ENCODE measurements at places on chromosomes 2 and 18. TPM values are rescaled to one million over a fixed set of nuclear protein-coding genes. Genes with fewer than 3 reads are reported as not detected.
A peak's percentile ranks its signal among the peaks of the same experiment; 100 is the strongest.

GRCh38 chr2:73851274-73851673 is 22.5 kb downstream of the STAMBP start:
- peaks cover 100% of the 10 kb centered on the region for H3K36me3 ChIP-seq
- no peak overlapping the region for H3K27ac ChIP-seq
- no peaks in the 10 kb centered on the region for H3K4me1 ChIP-seq
- H3K4me3 ChIP-seq = no peak overlapping the region
- no peaks in the 10 kb centered on the region for H3K27me3 ChIP-seq

DNA sequence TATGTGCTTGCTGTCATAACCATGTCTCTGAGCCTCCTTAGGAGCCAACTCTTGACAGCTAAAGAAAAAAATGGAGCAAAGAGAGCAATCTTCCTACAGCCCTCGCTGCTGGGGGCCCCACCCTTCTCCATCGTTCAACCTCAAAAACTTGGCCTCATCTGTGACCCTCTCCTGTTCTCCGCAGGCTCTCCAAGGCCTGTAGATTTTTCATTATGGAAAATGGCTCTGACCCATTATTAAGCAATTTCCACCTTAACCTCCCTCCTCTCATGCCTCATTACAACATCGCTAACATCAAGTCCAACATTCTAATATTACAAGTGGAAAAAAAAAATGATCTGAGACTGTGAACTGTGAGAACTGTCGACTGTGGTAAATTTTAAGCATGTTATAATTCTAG is 98.7 kb downstream of the SLC8A1 start:
- H3K36me3 ChIP-seq = no peaks in the 10 kb centered on the region
- no peak overlapping the region for H3K27ac ChIP-seq

DNA sequence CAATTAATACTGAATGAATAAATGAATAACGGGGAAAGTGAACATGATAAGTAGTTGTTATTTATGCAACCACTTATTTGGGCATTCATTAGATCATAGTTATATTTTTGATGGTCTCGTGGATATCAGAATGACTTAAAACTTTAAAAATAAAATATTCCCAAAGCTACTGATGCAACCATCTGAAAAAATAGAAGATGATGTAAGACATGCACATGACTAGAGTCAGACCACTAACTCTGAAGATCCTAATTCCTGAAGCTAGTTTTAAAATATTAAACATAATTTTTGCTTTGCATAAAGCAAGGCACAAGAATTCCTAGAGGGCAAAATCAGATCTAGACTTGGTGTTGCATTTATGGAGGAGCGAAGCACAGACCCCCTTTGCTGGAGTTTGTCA is 616.1 kb downstream of the IRS1 start:
- no peaks in the 10 kb centered on the region for H3K36me3 ChIP-seq
- peaks cover 16% of the 10 kb centered on the region for H3K4me1 ChIP-seq
- no peak overlapping the region for H3K27ac ChIP-seq
- H3K27me3 ChIP-seq = no peaks in the 10 kb centered on the region

DNA sequence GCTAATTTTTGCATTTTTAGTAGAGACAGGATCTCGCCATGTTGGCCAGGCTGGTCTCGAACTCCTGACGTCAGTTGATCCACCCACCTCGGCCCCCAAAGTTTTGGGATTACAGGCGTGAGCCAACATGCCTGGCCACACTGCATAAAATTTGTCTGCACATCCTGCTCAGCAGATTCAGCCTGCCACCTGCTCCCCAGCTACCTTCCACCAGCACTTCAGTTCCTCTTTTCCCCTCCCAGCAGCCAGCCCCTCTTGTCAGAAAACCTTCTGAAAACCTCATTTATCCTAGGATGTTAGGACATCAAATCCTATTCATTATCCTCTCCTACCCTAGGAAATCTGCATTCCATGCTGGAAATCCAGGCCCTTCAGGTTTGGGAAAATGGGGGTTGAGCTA is 99.4 kb upstream of the STPG4 start:
- no peak overlapping the region for H3K27ac ChIP-seq
- no peak for DNase-seq
- H3K4me1 ChIP-seq = no peaks in the 10 kb centered on the region
- no peak overlapping the region for H3K4me3 ChIP-seq
- no peaks in the 10 kb centered on the region for H3K36me3 ChIP-seq

DNA sequence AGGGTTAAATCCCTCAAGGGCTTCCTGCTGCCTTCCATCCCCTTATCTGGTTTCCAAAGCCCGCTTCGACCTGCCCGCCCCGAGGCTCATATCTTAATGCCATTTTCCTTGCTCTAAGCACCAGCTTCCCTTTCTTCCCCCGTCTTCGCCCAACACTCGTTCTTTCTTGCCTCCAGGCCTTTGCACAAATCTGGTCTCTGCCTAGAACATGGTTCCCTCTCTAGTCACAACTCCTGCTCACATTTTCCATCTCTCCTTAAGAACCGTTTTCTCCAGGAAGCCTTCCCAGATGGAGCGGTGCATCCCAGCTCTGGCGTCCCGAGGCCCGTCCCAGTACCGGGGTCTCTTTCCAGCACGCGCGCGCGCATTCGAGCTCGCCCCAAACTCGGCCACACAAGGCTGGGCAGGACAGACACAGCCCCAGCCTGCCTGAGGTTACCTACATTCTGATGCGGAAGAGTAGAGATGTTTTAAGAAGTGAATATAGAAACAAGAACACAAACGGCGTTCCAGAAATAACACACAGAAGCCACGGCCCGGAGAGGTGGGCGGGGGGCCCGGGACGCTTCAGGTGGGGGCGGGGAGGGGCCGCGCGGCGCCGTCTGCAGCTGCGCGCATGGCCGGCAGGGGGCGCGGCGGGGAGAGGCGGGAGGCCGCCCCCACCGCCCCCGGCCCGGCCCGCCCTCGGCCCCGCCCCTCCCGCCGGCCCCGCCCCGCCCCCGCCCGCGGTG is at the start of gene DGKD:
TSS of gene DGKD (plus strand) at position 726 of the 731 bp plus-strand sequence. CDS start 25 bp downstream, outside the sequence.
- no peak within 1 kb of the TSS for H3K27ac ChIP-seq
- H3K4me3 ChIP-seq = peak within 1 kb of the TSS; percentile 50
- H3K4me1 ChIP-seq = peaks cover 35% of the 10 kb centered on the region
- no peaks in the 10 kb centered on the region for H3K36me3 ChIP-seq

DNA sequence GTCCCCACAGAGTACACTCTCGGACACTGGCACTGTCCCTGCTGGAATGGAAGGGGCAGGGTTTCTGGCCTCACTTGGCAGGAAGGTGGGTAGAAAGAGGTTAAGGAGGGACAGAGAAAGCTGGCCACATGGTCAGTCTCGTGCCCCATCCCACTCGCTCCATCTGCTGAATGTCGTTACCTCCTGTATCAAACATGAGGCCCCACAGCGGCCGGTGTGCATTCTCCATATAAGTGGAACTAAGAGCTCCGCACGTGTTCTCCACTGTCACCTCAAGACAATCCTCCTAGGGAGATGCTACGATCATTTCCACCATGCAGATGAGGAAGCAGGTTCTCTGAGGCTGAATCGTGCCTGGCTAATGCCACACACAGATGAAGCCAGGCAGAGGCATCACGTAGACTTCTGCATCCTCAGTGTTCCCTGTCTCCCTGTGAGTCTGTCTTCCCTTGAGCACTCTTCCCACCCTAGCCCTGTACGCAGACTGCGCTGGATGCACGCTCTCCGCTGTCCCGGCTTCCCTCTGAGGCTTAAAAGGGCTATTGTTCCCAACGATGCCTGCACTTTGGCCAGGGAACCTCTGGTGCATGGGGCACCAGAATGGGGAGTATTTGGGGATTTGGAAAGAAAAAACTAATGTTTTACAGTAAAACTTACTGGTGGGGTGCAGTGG is 35.1 kb downstream of the MAL start:
- H3K36me3 ChIP-seq = no peaks in the 10 kb centered on the region
- H3K27me3 ChIP-seq = peaks cover 14% of the 10 kb centered on the region
- H3K4me1 ChIP-seq = no peaks in the 10 kb centered on the region
- no peak overlapping the region for H3K4me3 ChIP-seq
- peak; percentile 27 for DNase-seq
- no peak overlapping the region for H3K27ac ChIP-seq

GRCh38 chr2:164675027-164675426 is 53.7 kb upstream of the GRB14 start:
- H3K36me3 ChIP-seq = no peaks in the 10 kb centered on the region
- H3K27me3 ChIP-seq = no peaks in the 10 kb centered on the region
- H3K4me3 ChIP-seq = no peak overlapping the region
- no peak overlapping the region for H3K27ac ChIP-seq
- H3K4me1 ChIP-seq = no peaks in the 10 kb centered on the region
- DNase-seq = no peak

GRCh38 chr2:8346706-8347430 is 335.0 kb upstream of the ID2 start:
- no peak for DNase-seq
- H3K27me3 ChIP-seq = no peaks in the 10 kb centered on the region
- H3K4me1 ChIP-seq = no peaks in the 10 kb centered on the region
- no peak overlapping the region for H3K27ac ChIP-seq
- no peak overlapping the region for H3K4me3 ChIP-seq

GRCh38 chr2:181231886-181232621 is 225.1 kb upstream of the ITGA4 start:
- H3K27ac ChIP-seq = no peak overlapping the region
- no peaks in the 10 kb centered on the region for H3K27me3 ChIP-seq
- H3K4me3 ChIP-seq = no peak overlapping the region
- no peaks in the 10 kb centered on the region for H3K4me1 ChIP-seq

DNA sequence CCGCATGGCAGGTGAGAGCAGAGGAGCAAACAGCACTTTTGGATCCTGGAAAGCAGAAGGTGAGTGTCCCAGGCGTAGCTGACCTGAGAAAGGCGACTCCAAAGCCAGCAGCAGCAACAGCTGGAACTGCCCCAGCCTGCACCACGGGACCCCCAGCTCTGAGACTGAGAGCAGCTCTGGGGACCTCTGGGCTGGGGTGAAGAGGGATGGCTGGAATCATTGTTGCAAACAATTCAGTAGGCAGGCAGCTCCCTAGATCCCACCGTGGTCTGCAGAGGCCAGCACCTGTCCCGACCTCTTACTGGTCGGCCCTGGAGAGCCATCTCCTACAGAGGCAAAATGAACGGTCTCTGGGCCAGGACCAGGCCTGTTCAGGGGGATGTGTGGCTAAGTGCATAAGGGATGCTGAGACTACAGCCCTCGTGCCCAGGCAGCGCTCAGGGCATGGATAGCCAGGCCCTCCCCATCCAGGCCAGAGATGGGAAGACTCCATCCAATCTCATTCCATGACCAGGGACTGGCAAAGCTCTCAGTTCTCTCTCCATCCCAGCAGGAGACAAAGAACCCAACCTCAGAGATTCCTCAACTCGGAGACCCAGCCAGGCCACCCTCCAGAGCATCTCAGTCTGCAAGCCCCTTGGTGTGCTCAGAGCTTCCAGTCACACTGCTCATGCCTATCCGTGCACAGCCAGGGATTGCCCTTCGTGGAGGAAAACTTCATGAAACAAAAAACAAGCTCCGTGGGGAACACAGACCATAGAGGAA is 38.2 kb upstream of the ALPP start:
- H3K36me3 ChIP-seq = peaks cover 14% of the 10 kb centered on the region
- no peak overlapping the region for H3K27ac ChIP-seq
- no peaks in the 10 kb centered on the region for H3K27me3 ChIP-seq
- H3K4me1 ChIP-seq = no peaks in the 10 kb centered on the region
- DNase-seq = no peak

- no peaks in the 10 kb centered on the region for H3K36me3 ChIP-seq
- H3K27me3 ChIP-seq = no peaks in the 10 kb centered on the region
- H3K4me1 ChIP-seq = peaks cover 8% of the 10 kb centered on the region
- H3K4me3 ChIP-seq = no peak overlapping the region
- H3K27ac ChIP-seq = peak overlapping the region; percentile 5
These were observed 39.1 kb downstream of the ABCB11 start for GRCh38 chr2:168992026-168992425.

GRCh38 chr2:21039979-21040467 is 3.9 kb downstream of the APOB start:
- no peak overlapping the region for H3K4me3 ChIP-seq
- no peak overlapping the region for H3K27ac ChIP-seq
- H3K27me3 ChIP-seq = peaks cover 26% of the 10 kb centered on the region
- peaks cover 19% of the 10 kb centered on the region for H3K4me1 ChIP-seq
- DNase-seq = no peak
- H3K36me3 ChIP-seq = no peaks in the 10 kb centered on the region

GRCh38 chr2:126723281-126723815 is 67.4 kb downstream of the GYPC start:
- H3K27ac ChIP-seq = no peak overlapping the region
- no peak overlapping the region for H3K4me3 ChIP-seq
- H3K4me1 ChIP-seq = no peaks in the 10 kb centered on the region
- H3K27me3 ChIP-seq = no peaks in the 10 kb centered on the region
- H3K36me3 ChIP-seq = no peaks in the 10 kb centered on the region
- DNase-seq = peak; percentile 73

GRCh38 chr2:223122781-223123180 is 70.8 kb downstream of the KCNE4 start:
- H3K27ac ChIP-seq = peak overlapping the region; percentile 60
- no peak overlapping the region for H3K4me3 ChIP-seq
- no peaks in the 10 kb centered on the region for H3K36me3 ChIP-seq
- no peaks in the 10 kb centered on the region for H3K27me3 ChIP-seq

DNA sequence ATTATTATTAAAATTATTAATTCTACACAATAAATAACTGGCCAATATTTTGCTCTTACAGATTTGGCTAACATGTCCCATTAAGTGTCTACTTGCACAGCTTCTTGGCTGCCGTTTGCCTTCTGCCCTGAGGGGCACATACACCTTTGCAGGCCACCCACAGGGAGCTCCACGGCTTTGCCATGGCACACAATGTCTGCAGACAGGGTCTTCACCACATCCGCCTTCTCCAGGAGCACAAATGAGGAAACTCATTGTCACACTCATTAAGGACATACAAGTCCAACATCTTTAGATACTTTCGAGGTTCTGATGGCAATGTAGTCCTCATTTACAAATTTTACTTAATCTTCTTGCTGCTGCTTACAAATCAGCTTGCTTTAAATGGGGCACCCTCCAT is 45.6 kb downstream of the LONRF2 start:
- H3K27me3 ChIP-seq = no peaks in the 10 kb centered on the region
- no peak for DNase-seq
- no peak overlapping the region for H3K27ac ChIP-seq
- no peaks in the 10 kb centered on the region for H3K36me3 ChIP-seq
- no peak overlapping the region for H3K4me3 ChIP-seq

DNA sequence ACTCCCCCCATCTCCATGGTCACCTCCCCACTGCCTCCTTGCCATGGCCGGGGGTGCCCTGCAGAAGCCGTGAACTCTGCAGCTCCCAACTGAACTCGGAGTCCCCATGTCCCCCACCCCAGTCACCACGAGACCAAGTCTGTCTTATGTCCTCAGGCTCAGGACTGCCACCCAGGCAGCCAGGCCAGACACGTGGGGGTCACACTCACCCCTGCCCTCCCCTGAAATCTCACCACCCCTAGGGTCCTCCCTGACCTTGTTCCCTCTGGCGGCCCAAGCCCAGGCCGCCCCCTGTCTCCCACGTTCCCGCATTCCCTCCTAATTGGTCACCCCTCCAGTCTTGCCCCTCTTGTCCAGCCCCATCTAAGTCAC is 11.0 kb downstream of the AQP12A start:
- DNase-seq = no peak
- no peaks in the 10 kb centered on the region for H3K36me3 ChIP-seq
- H3K4me1 ChIP-seq = peaks cover 7% of the 10 kb centered on the region
- peaks cover 66% of the 10 kb centered on the region for H3K27me3 ChIP-seq
- no peak overlapping the region for H3K4me3 ChIP-seq

- no peak overlapping the region for H3K4me3 ChIP-seq
- H3K4me1 ChIP-seq = peaks cover 20% of the 10 kb centered on the region
- H3K36me3 ChIP-seq = no peaks in the 10 kb centered on the region
These were observed 2.1 kb downstream of the NEURL3 start for GRCh38 chr2:96502891-96503636.

GRCh38 chr2:23449831-23450331 is 64.9 kb downstream of the KLHL29 start:
- H3K27me3 ChIP-seq = no peaks in the 10 kb centered on the region
- H3K4me3 ChIP-seq = no peak overlapping the region
- no peaks in the 10 kb centered on the region for H3K4me1 ChIP-seq
- no peak overlapping the region for H3K27ac ChIP-seq

The HOXD4 gene
- not detected for total RNA-seq

The SLC1A4 gene
- 36.9 TPM for total RNA-seq

The BOLL gene
- not detected for total RNA-seq

The GRP gene
- not detected for total RNA-seq

The MALL gene
- total RNA-seq = 49.0 TPM

The DBI gene
- total RNA-seq = 286 TPM

The SLC9A4 gene
- total RNA-seq = 1.3 TPM
